ENCODE measurements at places on chromosomes 11 and 22.

DNA sequence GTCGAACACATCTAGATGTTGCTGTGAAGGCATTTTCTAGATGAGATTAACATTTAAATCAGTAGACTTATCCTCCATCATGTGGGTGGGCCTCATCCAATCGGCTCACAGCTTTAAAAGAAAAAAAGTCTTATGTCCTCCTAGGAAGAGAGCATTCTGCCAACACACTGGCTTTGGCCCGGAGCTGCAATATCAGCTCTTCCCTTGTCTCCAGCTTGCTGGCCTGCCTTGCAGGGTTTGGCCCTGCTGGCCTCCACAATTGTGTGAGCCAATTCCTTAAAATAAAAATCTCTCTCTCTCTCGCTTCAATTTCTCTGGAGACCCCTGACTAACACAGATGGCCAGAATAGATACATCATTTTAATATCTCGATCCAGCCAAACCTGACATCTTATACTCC is 13.1 kb upstream of the ABCC8 start:
- DNase-seq, result no peak

DNA sequence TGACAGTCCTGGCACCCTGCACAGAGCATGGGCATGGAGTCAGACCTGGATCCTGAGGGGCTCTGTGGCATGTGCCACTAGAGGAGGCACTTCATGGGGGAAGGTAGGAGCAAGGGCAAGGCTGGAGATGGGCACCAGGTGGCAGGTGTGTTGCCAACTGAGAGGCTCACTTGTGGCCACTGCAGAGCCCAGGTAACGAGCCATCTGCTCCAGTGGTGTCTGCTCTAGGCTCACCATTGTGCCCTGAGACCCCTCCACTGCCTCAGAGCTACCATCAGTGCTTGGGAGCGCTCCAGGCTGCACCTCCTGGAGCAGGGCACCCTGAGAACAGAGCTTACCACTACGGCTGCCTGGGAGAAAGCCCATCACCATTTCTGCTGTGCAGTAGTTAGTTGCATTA is 1.3 kb upstream of the ZDHHC8 start:
- no peak for DNase-seq

- DNase-seq, result no peak
Measured at GRCh38 chr11:6734616-6735015, 37.2 kb downstream of the OR2AG2 start.

- no peak for DNase-seq
Measured at GRCh38 chr11:2677127-2677526, 22.7 kb downstream of the KCNQ1OT1 start.

- DNase-seq, result no peak
Measured at GRCh38 chr11:57095417-57095816, 86.3 kb upstream of the LRRC55 start.

DNA sequence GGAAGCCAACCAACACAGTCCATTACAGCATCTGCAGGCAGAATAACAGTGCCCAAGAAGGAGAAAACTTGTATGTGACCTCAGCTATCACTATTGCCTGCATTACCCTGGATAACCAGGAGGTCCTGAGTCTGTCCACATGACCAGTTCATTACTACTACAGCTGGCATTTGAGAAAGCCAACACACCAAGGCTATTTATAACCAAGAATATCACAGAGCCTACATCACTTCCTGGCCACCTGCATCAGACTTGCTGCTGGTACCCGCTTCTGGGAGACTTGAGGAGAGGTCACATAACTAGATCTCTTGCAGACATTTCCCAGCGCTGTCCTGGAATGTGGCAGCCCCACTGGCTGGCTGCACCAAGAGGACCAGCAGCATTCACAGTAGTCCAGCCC is 11.1 kb upstream of the OR56B4 start:
- no peak for DNase-seq

- DNase-seq, result no peak
Measured at GRCh38 chr22:25350551-25350971, 131.1 kb downstream of the CRYBB2 start.

DNA sequence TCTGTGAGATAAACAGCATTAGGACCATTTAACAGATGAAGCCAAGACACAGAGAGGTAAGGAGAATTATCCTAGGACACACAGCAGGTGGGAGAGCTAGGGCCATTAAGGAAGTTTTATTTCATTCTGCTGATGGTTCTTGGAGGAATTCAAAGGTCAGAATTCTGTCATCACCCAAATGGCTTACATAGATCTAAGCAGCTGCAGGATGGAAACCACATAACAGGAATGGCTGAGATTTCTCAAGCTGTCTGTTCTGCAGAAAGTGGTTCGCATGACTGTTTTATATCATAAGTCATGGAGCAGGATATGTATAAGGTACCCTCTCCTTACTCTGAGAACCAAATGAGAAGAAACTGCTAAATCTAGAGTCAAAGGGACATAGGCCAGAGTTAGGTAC is 163.2 kb upstream of the NARS2 start:
- no peak for DNase-seq

DNA sequence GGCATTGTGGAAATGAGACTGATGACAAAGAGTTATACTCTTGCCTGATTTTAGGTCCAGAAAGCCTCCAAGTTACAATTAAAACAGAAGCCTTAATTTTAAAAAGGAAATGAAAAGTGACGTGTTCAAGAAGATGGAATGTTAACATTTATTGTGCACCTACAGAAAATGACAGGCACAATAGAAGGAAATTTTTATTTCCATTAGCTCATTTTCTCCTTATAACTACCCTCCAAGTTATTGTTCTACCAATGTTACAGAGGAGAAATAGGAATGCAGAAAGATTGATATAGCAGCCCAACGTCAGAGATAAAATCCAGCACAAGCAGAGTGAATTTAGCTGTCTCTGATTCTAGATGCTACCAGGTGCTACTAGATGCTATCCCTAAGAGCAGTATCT is 736.9 kb upstream of the KIRREL3 start:
- no peak for DNase-seq

DNA sequence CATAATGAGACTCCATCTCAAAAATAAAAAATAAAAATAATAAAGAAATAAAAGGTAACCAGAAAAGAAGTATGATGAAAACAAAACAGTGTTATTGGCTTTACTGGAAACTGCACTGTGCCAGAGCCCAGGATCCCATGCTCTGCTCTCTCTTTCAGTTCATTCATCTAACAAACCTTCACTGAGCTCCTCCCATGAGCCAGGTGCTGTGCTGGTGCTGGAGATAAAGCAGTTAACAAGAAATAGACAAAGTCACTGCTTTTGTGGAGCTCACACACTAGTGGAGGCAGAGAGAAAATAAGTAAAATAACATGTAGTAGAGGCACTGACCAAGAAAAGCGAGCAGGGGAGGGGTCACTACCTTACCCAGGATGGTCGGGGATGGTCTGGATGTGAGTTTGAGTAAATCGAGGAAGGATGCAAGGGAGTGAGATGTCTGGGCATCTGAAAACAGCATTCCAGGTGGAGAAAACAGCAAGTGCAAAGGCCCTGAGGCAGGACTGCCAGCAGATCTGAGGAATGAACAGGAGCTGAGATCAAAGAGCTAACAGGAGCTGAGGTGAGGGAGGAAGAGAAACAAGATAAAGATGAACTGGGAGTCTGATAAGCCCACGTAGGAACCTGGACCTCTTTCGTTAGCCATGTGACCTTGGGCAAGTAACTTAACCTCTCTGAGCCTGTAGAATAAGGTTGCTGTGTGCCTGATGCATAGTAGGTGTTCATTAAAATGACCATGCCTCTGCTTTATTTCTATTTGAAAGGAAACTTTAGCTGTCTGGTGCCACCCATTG is 31.3 kb upstream of the CD82 start:
- no peak for DNase-seq

DNA sequence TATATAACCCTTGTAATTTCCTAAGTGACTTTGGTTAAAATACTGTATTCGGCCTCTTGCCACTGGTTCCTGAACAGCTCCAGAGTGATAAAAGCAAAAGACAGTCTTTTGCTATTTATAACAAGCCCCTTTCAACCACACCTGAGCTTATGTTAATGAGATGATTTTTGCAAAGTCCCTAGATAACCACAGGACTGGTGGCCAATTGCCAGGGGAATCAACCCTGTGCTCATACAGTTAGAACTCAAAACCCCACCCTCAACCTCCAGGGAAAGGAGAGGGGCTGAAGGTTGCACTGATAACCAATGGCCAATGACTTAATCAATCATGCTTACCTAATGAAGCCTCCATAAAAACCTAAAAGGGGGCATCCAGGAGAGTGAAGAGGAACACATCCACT is 77.9 kb downstream of the SIK3 start:
- no peak for DNase-seq

GRCh38 chr11:92667486-92668152 is 301.8 kb upstream of the MTNR1B start:
- no peak for DNase-seq

- no peak for DNase-seq
Measured at GRCh38 chr11:111095327-111095726, 150.2 kb upstream of the POU2AF2 start.

- DNase-seq, result no peak
Measured at GRCh38 chr11:123104697-123105096, 42.8 kb upstream of the HSPA8 start.

DNA sequence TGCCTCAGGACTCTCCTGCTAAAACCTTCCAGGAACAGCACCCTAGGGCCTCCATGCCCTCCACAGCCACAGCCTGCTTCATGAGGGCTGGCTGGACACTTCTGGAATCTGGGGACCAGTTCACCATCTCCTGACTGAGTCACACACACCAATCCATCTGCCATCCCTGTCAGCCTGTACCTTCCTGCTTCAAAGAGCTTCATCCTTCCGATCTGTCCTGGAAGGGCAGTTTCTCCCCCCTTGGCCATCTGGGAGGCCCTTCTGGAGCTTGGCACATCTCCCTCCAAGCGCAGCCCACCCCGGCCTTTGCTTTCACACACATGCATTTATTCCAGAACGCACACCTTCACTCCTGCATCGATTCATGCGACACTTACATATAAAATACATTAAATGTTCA is 13.0 kb downstream of the APBB1 start:
- no peak for DNase-seq

DNA sequence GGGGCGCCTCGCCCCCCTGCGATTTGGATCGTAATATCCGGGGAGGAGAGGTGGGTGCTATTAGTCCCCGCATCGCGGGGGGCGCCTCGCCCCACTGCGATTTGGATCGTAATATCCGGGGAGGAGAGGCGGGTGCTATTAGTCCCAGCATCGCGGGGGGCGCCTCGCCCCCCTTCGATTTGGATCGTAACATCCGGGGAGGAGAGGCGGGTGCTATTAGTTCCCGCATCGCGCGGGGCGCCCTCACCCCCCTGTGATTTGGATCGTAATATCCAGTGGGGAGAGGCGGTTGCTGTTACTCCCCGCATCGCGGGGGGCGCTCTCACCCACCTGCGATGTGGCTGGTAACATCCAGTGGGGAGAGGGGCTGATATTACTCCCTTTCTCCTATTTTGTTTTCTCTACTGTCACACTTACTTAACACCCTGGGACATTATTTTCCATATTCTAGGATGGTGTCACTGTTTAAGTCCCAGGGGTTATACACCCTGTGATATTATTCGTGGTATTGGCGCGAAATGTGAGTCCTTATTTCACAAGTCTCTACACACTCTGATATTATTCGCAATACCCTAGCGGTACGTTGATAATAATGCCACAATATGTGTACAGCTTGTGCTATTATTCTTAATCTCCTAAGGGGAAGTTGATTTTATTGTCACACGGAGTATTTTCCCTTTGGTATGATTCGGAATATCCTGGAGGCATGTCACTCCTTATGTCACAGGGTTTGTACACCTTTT is 57.8 kb upstream of the ALDH3B2 start:
- no peak for DNase-seq

GRCh38 chr22:33194529-33195077 is 136.4 kb upstream of the SYN3 start:
- no peak for DNase-seq

DNA sequence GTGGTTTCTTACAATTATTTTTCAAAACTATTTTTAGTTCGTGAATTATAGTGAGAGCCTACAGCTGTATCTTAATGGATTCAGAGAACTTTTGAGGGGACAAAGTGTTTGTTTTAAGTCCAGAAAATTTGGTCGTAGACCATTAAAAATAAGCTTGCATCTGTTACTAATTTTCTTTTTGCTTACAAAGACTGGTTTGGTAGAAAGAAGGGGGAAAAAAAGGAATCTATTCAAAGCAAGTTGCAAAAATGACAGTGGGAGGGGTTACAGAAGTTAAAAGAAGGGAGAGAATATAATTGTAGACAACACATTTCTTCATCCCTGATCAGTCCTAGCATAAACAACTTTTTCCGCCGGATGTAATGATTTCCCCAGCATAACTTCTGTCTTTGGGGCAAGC is 72.1 kb downstream of the AMOTL1 start:
- no peak for DNase-seq

DNA sequence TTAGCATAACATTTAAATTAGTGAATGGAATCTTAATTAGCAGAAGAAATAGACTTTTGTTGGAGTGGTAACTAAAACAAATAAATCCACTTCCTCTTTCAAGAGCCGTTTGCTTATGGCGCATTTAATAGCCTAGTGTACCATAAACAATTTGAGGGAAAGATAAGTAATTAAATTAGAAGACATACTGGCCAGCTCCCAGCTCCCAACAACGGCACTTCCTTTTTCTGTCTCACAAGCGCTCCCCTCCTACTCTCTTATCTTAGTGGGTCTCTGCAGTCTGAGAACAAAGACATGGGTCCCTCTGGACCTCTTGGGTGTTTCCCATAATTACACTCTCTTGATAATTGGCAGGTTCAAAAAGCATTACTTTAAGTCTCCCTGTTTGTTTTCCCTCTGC is 146.0 kb downstream of the OPCML start:
- no peak for DNase-seq

DNA sequence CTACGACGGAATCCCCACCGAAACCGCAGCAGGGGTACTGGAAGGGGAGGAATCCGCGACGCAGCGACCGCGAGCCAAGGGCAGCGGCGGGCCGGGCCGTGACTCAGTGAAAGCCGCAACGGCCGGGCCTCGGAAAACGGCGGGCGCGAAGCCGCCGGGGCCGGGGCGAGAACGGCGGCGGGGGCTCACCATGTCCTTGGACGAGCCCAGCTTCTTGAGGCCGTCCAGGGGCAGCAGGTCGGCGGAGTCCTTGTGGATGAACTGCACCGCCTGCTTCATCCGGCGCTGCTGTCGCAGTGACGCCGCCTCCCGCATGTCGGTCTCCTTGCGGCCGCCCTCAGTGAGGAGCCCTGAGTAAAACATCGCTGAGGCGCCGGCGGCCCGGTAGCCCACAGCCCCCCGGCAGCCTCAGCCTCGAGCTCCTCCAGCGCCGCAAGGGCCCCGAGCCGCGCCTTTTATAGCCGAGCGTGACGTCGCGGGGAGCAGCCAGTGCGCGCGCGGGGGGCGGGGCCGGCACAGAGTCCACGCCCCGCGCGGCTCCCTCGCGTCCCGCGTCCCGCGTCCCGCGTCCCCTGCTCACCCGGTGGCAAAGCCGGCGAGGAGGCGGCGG is at the start of gene NRIP3:
Gene NRIP3 (minus strand): TSS at position 429 of the 610 bp plus-strand sequence. CDS start 66 bp downstream, at position 363.
- DNase-seq, result peak; percentile 63

- no peak for DNase-seq
Measured at GRCh38 chr11:65658174-65659021, 4.3 kb downstream of the RELA start.

DNA sequence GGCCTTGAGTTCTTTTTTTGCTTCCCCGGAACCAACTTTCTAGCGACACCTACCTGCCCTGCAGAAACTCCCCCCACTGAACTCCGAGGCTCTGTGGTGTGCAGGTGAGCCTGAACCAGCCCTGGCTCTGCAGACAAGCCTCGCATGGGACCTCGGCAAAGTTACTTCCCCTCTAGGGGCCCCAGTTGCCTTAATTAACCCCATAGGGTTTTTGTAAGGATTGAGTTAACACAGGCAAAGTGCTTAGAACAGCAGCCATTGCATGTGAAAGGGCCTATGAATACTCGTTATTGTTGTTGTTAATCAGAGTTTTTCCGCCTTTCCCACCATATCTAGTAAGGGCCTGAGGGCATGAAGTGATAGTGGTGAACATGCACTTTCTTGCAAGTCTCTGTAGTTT is 12.6 kb upstream of the SYT13 start:
- no peak for DNase-seq
